Right renal cortex interstitium (tissue), 3 donors: ENCODE measurements at places on chromosomes 1 and 21. TPM values are rescaled to one million over a fixed set of nuclear protein-coding genes. Genes with fewer than 3 reads are reported as not detected.

The MROH7 gene
- 4.1 TPM for polyA plus RNA-seq

DNA sequence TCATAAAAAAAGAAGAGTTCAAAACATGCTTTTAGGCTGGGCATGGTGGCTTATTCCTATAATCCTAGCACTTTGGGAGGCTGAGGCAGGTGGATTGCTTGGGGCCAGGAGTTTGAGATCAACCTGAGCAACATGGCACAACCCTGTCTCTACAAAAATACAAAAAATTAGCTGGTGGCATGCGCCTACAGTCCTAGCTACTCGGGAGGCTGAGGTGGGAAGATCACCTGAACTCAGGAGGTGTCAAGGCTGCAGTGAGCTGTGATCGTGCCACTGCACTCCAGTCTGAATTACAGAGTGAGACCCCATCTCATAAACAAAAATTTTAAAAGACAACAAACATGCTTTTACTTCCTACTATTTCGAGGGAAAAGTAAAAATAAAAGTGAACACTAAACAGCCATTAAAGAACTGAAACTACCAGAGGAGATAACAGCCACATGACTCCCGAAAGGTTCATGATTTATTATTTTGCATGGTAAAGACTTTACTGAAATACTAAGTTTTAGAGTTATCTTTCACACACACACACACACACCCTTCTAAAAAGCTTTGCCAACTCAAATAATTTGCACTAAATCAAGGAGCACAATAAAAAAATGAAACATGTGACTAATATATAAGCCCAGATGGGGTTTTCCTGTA, 48.1 kb downstream of the USP1 start:
- no peak for DNase-seq

The NIBAN1 gene
- 3.1 TPM for polyA plus RNA-seq

DNA sequence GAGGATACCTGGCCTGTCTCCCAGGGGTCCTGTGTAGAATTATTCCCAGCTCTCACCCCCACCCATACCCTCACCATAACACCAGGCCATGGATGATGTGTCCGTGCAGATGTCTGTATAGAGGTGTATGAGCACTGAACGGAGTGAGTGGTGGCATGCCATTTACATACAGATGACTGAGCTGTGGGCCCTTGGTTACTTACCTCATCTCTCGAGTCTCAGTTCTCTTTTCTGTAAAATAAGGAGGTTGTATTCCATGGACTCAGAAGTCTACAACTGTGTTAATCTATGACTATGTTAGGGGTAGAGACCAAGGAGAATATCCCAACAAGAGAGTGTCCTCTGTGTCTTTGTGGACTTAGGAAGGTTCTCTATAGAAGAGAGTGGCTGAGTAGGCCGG, 65.6 kb upstream of the CD1D start:
- no peak for DNase-seq

DNA sequence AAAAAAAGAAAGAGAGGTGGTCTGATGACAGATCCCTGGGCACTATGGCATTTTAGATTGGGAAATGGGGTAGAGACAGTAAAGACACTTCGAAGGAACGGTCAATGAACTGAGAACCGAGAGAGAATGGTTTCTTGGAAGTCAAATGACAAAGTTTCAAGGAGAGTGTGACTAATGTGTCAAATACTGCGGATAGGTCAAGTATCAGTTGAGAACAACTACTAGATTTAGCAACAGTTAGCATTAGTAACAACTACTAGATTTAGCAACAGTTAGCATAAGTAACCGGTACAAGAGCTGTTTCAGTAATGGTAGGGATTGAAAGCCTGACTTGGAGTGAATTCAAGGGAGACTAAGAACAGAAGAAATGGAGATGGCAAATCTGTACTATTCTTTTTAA, 35.0 kb downstream of the UROD start:
- no peak for DNase-seq

The LCE3E gene
- not detected for polyA plus RNA-seq

GRCh38 chr1:209823143-209824041, 4.4 kb upstream of the UTP25 start:
- peak; percentile 15 for DNase-seq

The AGTRAP gene
- 42.5 TPM for polyA plus RNA-seq

DNA sequence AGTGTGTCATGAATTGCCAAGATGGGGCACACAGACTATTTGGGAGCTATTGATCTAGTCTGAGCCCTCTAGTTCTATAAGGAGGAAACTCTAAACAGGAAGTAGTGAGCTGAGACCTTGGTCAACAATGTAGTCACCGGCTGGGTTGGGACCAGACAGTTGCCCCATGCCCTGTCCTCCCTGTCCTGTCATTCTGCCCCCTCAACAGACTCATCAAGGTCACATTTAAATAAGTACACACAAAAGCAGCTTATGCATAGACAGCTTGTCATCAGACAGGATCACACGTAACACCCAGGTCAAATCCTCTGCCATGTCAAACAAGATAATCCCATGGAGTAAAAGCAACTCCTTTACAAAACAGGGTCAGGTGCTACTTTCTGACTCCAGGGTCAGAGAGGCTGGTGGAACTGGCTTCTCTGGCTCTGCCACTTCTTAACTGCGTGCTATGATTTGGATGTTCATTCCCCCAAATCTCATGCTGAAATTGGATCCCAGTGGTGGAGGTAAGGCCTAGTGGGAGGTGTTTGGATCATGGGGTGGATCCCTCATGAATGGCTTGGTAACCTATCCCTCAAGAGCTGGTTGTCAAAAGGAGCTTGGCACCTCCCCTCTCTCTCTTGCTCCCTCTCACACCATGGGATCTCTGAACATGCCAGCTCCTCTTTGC, 128.9 kb downstream of the HIVEP3 start:
- DNase-seq = no peak

- no peak for DNase-seq
Observed at GRCh38 chr1:212302745-212303383, 17.7 kb downstream of the PPP2R5A start.

GRCh38 chr1:248786156-248786555, 30.6 kb upstream of the LYPD8 start:
- DNase-seq = no peak

The CELF3 gene
- polyA plus RNA-seq = 0.42 TPM
